Colonic mucosa (tissue), 4 donors: ENCODE measurements at places on chromosomes 1 and 21.

DNA sequence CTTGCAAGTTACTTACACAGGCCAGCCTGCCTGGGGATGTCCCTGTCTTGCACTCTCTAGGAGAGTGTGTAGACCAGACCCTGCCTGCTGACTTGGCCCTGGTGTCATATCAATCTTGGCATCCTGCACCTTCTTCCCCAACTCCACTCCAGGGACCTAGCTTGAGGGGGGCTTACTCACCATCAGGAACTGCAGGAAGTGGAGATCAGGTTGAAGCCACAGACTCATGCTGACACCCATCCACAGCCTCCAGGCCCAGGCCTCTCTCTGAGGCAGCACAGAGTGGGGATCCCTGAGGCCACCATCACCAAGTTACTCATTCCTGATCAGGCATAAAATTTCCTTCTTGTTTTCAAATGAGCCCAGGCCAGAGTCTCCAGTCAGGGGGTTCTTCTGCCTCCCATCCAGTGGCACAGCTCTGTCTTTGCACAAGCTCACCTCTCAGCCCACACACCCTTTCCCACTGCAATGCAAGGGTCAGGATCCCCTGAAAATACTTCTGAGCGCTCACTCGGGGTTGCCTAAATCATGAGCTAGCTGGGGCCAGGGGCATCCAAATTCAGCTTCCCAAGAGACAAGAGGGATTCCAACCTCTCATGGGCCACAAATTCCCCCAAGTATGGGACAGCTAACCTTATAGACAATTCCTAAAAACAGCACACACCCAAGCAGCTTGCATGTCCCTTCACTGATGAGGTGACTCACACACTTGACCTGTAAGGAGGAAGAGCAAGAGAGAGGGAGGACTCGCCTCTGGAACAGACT is 33.5 kb downstream of the CSMD2 start:
- DNase-seq, result no peak

DNA sequence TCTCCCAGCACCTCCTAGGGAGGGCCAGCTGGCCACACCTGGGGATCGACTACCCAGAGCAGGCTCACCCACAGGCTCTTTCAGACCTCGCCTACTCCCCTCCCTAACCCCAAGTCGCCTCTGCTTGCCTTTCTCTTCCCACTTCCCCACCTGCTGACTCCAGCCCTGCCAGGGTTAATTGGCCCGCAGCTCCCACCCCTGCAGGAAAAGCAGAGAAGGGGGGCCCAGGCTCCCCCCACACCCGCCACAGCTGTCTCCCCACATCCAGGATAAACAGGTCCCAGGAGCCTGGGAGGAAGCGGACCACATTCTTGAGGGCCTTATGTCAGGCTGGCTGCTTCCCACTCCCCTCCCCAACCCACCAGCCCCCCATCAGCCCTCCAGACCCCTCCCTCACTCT is 45.0 kb downstream of the TAS1R2 start:
- DNase-seq, result no peak

- DNase-seq, result peak; percentile 59
Observed at GRCh38 chr1:206631085-206631509, 4.2 kb upstream of the DYRK3 start.

- no peak for DNase-seq
Observed at GRCh38 chr1:4422504-4423289, 231.7 kb upstream of the AJAP1 start.

GRCh38 chr1:108610073-108610472 is 50.2 kb downstream of the EEIG2 start:
- no peak for DNase-seq

DNA sequence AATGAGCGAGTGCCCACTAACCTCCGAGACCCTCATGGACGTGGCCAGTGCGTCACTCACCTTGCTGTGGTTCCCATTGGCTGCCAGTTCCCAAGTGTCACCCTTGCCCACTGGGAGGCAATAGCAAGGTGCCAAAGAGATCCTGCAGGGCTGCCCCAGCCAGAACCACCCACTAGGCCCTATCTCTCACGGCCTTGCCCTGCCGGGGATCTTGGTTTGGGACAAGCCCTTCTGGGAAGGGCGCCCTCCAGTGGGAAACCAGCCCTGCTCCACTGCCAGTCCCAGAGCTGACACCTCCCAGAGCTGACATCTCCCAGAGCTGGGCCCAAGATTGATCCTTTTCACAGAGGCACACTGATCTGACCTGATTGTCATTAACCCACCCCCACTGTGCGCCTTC is 2.1 kb upstream of the SELENON start:
- DNase-seq, result no peak

GRCh38 chr1:54356680-54357147 is 49.5 kb downstream of the SSBP3 start:
- DNase-seq, result no peak

DNA sequence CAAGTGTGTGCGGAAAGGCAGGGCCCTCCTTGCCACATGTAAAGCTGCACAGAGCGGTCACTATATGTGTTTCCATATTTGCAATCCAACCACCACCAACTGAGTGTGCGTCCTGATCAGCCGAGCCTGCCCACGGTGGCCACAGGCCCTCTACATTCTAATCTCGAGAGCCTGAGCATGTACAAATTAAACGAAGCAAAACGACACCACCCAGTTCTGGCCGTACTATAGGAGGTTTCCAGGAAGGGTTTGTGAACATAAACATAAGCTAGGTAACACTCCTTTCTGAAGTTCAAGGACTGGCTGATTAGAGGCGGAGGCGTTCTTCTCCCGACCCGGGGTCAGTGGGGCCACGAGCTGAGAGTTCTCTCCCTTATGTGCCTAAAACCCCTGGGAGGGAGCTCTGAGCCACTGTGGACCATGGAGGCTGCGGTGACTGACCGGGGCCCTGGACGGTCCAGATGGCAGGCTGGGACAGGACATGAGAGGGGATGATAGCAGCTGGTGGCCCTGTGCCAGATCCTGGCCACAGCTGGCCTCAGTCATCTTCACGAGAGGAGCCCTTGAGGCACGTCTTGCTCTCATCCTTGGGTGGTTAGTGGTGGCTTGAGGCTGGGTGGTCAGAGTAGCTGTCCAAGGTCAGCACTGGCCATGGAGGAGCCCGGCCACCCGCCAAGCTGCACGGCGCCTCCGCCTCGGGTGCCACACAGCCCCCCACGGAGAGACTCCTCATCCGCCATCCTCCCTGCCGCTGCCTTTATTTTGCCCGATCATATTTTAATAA is 39.1 kb upstream of the TRAPPC10 start:
- DNase-seq, result no peak

DNA sequence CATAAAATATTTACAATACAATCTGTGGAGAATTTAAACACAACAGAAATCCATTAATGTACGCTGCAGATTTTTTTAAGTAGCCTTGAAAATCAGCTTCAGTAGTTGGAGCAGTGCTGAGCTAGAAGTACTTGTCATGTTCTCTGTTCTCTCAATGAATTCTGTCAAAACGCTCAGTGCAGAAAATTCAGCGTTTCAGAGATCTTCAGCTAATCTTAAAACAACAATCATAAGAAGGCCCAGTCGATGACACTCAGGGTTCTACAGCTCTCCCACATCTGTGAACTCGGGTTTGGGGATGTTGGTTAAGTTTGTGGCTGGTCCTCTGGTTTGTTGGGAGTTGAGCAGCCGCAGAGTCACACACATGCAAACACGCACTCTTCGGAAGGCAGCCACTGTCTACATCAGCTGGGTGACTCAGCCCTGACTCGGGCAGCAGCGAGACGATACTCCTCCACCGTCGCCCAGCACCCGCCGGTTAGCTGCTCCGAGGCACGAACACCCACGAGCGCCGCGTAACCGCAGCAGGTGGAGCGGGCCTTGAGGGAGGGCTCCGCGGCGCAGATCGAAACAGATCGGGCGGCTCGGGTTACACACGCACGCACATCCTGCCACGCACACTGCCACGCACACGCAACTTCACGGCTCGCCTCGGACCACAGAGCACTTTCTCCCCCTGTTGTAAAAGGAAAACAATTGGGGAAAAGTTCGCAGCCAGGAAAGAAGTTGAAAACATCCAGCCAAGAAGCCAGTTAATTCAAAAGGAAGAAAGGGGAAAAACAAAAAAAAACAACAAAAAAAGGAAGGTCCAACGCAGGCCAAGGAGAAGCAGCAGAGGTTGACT is 161.2 kb downstream of the RUNX1 start:
- peak; percentile 75 for DNase-seq

GRCh38 chr1:153679337-153680119 is 1.0 kb downstream of the NPR1 start:
- no peak for DNase-seq
